Mesenteric fat pad (tissue), 1 donor: ENCODE measurements at places on chromosomes 3 and 15.

DNA sequence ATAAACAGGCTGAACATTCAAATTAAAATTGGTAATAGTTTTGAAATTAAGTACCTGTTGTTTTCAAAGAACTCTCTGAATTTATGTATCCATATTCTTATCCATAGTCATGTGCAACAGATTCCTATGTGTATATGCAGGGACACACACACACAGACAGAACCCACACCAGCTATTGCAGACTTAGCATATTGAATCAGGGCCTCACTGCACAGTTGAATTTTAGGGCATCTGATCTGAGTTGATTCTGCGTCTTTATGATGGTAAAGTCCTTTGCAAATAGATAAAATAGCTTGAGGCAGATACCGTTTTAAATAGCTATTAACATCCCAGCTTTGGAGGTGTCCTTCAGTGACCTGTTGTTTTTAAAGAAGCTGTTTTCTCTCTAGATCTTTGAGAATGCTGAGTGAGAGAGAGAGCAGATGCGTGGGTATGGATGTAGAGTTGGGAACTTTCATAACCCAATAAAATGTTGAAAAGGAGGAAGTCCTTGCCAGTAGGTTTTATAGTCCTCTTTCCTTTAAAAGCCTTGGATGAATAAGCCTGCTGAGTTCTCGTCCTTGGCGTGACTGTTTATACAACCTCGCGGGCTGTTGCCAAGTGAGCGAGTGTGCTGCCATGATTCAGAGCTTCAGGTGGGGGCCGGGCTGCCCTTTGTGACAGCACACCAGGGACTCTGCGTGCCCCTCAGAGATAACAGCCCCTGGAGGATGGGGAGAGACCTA lies 18.3 kb downstream of the MYZAP start:
- DNase-seq, result no peak

- DNase-seq, result no peak
Observed at GRCh38 chr3:126606001-126606400, 47.3 kb upstream of the C3orf22 start.

DNA sequence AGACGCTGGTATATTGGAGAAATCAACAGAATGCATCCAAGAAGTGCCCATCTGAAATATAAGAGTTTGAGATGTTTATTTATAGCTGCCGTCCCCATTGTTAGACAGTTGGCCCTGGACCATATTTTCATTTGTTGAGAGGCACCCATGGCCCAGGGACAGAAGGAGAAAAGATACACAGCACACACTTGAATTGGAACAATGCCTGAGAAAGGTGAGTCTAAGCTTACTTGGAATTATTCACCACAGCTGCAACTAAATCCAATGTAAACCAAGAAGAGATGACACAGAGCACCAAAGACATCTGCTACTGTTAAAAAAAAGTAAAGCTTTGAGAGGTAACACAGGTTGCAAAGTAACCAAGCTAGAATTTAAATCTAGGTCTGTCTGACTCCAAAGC lies 525.5 kb upstream of the NAALADL2 start:
- no peak for DNase-seq

- no peak for DNase-seq
Observed at GRCh38 chr15:85527895-85528294, 147.5 kb downstream of the AKAP13 start.

- no peak for DNase-seq
Observed at GRCh38 chr3:104723000-104723399, 643.7 kb upstream of the ALCAM start.

GRCh38 chr3:48459773-48460516 lies 13.4 kb downstream of the ATRIP start:
- no peak for DNase-seq

DNA sequence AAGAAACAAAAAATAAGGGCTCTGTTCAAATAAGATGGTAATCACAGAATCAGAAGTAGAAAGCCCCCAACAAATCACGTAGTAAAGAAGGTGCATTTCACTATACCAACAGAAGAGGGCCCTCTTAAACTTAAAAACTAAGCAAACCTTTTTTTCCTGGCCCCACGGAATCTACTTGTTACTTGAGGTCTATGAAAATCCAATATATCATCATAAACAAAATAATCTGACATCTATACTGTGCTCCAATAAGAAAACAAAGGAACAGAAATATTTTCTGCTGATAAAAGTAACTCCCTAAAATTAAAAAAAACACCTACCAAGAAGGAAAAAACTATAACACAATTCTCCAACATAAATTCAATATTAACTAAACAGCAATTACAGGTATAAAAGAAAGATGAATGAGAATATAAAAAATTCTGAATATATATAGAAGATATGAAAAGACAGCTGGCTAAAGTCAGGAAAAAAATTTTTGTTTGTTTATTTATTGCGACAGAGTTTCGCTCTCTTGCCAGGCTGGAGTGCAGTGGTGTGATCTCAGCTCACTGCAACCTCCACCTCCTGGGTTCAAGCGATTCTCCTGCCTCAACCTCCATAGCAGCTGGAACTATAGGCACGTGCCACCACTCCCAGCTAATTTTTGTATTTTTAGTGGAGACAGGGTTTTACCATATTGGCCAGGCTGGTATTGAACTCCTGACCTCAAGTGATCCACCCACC lies 81.8 kb downstream of the CLASP2 start:
- DNase-seq, result no peak

GRCh38 chr3:103657756-103658155 lies 1222.9 kb downstream of the ZPLD1 start:
- no peak for DNase-seq

DNA sequence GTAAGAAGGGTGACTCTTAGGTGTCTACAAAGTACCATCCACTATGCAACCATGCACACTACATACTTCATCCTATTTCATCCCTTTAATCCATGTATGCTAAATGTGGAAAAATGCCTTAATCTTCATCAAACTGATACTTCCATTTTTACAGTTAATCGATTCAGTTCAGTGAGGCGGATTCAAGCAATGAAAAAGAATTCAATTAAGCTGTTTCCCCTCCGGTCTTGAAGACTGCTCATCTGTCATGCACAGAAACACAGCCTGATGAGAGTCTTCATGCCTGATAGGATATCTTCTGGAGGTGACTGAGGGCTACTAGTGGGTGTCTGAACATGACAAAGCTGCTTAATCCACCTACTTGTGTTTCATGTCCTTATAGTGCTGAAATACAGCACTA lies 270.6 kb upstream of the ALCAM start:
- no peak for DNase-seq

GRCh38 chr3:57974796-57975388 lies 33.3 kb upstream of the FLNB start:
- DNase-seq, result no peak

- DNase-seq, result no peak
Observed at GRCh38 chr15:91342097-91342496, 242.0 kb downstream of the SV2B start.

DNA sequence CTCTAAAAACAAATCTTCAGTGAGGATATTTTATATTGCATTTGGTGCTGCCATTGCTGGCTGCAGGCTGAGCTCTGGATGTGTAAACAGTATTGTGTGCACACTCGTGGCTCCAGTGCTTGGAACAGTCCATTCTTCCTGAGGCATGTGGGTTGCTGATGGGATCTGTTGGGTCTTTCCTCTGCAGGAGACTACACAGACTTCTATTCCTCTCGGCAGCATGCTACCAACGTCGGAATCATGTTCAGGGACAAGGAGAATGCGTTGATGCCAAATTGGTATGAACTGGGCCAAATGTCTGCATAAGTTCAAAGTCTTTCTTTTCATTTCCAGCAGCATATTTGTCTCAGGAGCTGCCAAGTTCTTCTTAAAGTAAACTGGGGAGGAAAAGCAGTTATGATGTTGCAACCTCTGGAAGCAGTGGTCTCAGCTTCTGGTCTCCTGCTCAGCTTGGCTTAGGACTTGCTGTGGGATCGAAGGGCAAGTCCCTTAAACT lies 9.3 kb downstream of the FAH start:
- DNase-seq, result no peak

DNA sequence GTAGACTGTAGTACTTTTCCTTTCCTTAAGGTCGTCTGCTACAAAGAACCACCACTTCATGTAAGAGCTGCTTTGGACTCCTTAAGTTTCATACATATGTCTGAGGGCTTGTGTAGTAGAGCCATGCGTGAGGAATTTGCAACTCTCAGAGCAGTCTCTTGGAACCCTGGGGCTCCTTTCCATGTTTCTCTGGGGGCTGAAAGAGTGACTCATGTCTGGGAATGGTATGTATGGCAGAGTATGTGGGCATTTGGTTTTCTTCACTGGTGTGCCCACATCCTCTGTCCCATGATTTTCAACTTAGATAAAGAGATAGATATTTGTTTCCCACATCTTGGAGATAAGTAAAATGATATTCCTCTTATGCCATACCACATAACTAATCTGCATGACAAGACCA lies 20.6 kb upstream of the RBM5 start:
- no peak for DNase-seq
